ENCODE measurements at places on chromosomes 3 and 15.

- DNase-seq: no peak
Observed at GRCh38 chr3:42504334-42505127, 2.1 kb downstream of the VIPR1 start.

DNA sequence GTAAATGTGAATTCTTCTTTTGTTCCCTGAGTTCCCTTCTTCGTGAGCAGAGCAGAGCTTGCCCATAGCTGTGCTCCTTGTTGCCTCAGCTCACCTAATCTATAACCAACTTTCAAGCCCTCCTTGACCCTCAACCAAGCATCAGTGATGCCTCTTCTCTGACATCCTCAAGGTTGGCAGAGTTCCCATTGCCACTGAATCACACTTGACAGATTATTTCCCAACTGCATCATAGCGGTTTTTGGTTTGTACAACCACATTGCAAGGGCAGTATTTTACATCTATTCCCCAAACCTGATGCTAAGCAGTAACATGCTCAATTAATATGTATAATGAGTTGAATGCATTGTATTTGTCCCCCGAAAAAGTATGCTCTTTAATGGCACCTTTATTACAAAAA, 133.0 kb upstream of the SNTN start:
- DNase-seq: no peak

GRCh38 chr3:187521546-187521945, 148.6 kb downstream of the SST start:
- DNase-seq: no peak

GRCh38 chr3:27171113-27171512, 198.1 kb downstream of the NEK10 start:
- no peak for DNase-seq

GRCh38 chr15:40845511-40846284, 1.9 kb downstream of the SPINT1 start:
- no peak for DNase-seq

DNA sequence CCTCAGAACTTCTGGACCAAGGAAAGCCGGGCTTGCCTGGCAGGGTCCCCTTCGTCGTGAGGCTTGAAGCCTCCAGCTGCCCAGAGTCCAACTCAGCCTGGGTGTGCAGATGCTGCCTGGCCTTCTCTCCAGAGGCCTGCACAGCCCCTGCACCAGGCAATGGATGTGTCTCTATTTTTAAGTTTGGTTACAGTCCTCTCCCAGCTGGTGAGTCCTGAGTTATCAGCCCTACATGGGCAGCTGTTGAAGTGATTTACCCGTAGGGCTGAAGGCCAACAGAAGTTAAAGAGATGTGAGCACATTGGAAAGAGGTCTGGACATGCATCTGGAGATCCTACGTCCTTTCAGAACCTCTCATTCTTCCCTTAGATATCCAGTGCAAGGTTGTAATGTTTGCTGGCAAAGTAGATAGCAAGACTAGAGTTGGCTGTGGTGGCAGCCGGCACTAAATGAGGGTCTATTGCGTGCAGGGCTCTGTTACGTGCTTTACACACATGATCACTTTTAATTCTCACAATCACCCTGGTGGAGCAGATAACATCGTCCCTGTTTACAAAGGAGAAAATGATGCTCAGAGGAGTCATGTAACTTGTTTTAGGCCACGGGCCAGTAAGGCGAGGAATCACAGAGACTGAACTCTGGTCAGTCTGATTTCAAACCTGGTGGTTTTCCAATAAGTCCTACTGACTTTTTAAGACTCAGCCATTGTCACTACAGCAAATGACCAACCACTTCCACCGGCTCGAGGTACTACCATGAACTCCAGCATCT, 9.9 kb downstream of the FYCO1 start:
- DNase-seq: no peak

DNA sequence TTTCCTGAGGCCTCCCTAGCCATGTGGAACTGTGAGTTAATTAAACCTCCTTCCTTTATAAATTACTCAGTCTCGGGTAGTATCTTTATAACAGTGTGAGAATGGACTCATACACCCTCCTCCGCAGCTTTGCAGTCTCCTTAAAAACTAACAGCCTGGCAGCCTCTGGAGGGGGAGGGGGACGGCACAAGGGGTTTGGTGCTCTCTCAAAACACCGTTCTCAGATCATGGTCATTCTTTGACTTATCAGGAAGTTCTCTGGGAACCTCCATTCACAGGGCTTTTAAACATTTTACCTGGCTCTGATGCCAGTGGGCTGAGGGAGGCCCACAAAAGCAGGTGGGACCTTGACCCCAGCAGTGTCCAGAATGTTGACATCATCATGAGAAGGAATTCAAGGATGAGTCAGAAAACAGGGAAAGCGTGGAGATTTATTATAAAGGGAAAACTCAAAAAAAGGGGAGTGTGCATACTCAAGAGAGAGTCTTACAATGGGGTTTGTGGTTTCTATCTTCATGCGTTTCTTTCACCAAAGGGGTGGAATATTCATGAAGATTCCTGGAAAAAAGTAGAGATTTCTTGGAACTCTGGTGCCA, 43.9 kb downstream of the ONECUT1 start:
- DNase-seq: no peak

DNA sequence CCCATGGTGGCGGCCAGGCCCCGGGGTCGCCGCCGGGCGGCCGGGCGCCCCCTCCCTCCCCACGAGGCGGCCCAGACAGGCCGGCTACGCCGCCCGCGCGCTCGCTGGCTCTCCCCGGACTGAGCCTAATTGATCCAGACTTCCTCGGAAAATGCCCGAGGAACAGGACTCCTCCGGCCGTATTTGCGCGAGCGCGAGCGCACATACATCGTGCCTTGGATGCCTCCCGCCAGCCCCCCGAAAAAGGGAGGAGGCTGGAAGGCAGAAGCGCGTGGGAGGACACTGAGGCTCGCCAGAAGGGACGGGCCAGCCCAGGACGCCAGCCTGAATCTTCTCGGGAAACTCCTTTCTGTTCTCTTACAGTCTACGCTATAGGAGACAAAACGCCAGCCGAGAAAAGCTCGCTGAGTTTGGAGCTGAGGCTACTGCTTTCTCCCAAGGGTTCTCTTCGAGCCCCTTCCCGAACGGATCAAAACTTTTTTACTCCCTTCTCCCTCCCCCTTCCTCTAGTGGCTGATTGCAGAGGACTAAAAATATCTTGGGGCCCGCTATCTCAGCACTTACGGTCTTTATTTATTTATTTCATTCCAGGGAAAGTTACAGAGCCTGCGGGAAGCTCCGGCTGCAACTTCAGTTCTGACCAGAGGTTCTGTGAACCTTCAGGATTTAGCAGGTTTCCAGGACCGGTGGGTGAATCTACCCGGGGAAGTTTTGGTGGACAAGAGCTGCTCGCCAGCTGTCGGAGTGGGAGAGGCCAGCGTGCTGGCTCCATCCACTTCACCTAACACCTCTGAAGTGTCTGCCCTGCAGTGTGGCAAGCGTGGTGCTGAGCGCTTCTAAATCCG, at the start of gene PDZRN3:
Gene PDZRN3 (minus strand): TSS at position 121 of the 845 bp plus-strand sequence.
- DNase-seq: peak; percentile 67
